ENCODE measurements at places on chromosomes 1 and 21. TPM values are rescaled to one million over a fixed set of nuclear protein-coding genes. Genes with fewer than 3 reads are reported as not detected.

- peak; percentile 94 for DNase-seq
Observed at GRCh38 chr1:51616903-51617708, at the start of gene OSBPL9. OSBPL9 (plus strand) TSS chr1:51617092; CDS start chr1:51617111, 19 bp downstream.

GRCh38 chr1:159197561-159198557, 6.8 kb upstream of the ACKR1 start:
- peak; percentile 69 for DNase-seq

- no peak for DNase-seq
Observed at GRCh38 chr1:205232127-205232820, 4.5 kb downstream of the TMCC2 start.

DNA sequence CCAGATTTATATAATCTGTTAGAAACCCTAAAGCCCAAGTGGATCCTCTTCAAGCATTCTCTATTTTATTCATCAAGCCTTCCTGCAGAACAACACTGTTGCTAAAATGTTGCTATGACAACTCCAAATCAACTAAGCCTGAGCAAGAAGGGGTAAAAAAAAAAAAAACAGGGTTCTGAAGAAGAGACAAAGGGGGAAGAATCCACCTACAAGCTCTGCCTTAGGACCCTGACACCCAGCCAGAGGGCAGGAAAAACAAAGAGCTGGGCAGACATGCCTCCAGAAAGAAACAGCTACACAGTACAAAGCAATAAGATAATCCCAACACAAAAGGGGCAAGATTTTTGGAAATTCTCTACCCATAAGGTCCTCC, 1.3 kb downstream of the USF1 start:
- DNase-seq: no peak

DNA sequence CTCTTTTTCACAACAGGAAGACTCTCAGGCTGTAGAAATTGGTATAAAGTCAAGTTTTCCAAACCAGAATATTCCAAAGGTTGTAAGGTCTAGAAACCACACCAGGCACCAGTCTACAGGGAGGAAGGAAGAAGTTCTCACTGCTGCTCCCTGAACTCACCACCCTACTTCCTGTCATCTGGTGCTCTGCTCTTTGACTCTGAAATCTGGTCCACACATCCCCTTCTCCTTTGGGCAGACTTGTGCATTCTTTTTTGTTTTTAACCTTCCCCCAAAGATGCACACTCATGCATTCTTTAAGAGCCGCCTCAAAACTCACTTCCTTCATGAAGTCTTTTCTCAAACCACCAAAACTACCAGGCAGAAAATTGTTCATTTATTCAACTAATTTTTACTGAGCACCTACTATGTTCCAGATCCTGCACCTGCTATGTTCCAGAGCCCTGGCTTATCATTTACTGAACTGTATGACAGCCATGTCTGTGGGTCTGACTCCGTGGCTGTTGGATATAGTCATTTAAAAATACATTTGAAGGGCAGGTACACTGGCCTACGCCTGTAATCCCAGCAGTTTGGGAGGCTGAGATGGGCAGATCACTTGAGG, 30.1 kb upstream of the EPS15 start:
- no peak for DNase-seq

- no peak for DNase-seq
Observed at GRCh38 chr1:235342039-235342438, 13.7 kb downstream of the GGPS1 start.

GRCh38 chr21:8991088-8991907, 1530.1 kb upstream of the TPTE start:
- DNase-seq: peak; percentile 97

Gene MASP2
- not detected for total RNA-seq

GRCh38 chr1:24874611-24875234, 55.4 kb downstream of the RUNX3 start:
- no peak for DNase-seq

Gene MANEAL
- total RNA-seq: 4.4 TPM

GRCh38 chr1:6351480-6352137, 42.0 kb downstream of the ACOT7 start:
- peak; percentile 52 for DNase-seq

GRCh38 chr1:111045033-111045722, 81.5 kb upstream of the LRIF1 start:
- no peak for DNase-seq

- peak; percentile 72 for DNase-seq
Observed at GRCh38 chr1:67685558-67686266, 711 bp downstream of the GADD45A start.

Gene BCAS2
- 123 TPM for total RNA-seq

DNA sequence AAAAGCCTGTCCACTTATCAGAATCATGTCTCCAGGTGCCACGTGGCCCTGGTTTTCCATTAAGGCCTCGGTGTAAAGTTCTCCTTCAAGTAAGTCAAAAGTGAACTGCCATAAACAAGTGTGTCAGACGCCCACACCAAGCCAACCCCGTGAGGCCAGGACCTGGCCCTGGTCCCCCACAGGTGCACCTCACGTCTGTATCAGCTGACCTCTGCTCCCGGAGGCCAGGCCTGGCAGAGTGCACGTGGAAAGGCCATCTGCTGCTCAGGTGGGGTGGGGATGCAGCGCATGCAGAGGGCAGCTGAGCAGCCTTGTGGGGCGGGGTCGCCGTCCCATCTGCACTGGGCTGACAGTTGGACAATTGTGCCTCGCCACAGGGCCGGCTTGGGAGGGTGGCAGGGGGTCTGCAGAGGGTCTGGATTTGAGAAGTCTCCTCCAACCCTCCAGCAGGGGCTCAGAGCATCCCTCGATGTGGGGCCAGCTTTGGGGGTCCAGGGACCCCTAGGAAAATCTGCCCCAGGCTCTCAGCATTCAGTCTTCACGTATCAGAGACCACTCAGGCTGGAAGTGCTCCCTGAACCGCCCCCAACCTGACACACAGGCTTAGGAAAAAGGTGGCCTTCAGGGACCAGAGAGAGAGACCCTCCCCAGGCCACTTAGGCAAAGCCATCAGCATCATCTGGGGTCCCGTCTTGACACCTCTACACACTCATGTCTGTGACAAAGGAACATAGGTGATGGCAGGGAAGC, 3.0 kb downstream of the SLC19A1 start:
- DNase-seq: no peak

DNA sequence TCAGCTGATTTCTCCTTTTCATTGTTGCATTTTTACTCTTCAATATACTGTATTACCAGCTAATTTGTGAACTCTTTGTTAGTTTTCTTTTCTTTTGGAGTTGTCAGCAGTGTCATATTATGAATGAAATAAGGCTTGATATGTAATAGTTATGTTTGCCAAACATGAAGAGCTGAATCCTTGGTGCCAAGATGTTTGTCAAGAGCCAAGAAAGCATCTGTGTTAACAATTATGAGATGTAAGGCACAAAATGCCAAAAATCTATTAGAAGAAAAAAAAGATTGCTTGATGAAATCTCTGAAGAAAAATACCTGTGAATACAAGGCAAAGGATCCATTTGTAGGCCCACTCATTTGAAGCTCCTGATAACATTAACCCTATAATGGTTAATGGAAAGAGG, 48.4 kb upstream of the RNPC3 start:
- no peak for DNase-seq

Gene CHI3L1
- total RNA-seq: not detected

- no peak for DNase-seq
Observed at GRCh38 chr1:156803086-156803851, 13.4 kb downstream of the SH2D2A start.

Gene SPATA6
- 2.6 TPM for total RNA-seq

- DNase-seq: no peak
Observed at GRCh38 chr1:39427374-39427773, 64.1 kb upstream of the BMP8A start.

Gene RAB7B
- total RNA-seq: 2.7 TPM

GRCh38 chr1:192587386-192588266, 12.1 kb downstream of the RGS1 start:
- DNase-seq: no peak

DNA sequence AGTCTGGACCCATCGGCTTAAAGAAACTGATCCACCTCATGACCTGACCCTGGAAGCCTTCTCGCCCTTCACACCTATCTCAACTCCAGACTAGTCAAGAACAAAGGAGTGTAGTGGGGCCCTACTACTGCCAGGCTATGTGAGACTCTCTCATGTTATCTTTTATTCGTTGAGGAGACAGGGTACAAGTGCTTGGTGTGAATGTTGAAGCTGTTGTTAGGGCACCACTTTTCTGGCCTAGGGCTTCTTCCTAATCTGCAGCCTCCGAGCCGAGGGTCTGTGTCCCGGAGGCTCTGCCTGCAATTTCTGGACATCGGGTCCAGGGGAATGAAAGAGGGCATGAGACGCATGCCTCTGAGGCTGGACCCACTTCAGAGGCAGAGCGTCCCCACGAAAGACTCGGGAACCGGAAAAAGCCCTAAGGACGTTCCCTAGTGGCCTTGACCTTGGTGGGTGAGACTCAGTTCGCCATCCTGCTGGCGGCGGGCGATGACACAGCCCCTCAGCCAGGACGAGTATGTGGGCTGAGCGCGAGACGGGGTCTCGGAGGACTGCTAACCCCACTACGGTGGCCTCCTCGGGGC, 671 bp downstream of the DNAJC11 start:
- peak; percentile 15 for DNase-seq

DNA sequence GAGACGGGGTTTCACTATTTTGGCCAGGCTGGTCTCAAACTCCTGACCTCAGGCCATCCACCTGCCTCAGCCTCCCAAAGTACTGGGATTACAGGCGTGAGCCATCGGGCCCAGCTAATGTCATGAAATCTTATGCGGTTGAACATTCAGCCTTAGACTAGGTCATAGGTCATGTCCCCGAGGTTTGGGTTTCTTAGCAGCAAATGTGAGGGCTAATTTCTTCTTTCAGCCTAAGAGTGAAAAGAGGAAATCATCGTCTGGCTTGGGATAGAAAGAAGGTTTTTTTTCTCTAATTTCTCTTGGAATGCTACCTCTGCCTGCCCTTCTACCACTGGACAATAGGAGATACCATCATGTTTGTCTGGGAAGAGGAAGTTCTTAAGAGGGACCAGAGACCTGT, 18.0 kb upstream of the PIK3CD start:
- no peak for DNase-seq

Gene NPHS2
- total RNA-seq: not detected

- peak; percentile 15 for DNase-seq
Observed at GRCh38 chr21:20647607-20648006, 350.6 kb upstream of the NCAM2 start.

DNA sequence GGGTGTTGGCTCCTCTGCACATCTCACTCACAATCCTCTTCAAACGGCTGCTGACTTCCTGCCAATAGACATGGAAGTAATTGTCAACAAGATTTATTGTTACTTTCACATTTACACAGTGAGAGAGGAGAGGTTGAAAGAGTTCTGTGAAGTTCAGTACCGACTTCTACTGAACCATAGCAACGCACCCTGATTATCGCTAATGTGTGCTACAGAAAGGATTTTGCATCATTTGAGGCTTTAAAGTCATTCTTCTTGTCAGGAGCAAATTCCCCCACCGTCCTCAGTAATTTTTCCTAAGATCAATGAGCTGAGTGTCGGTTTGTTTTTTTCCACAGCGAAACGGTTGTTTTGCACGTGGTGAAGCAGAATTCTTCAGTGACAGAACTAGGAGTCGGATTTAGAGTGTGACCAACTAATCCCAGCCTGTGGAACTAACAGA, 361.0 kb downstream of the ADGRL2 start:
- peak; percentile 23 for DNase-seq

- DNase-seq: no peak
Observed at GRCh38 chr1:5253036-5253435, 598.6 kb downstream of the AJAP1 start.

Gene TNFRSF18
- total RNA-seq: 1.9 TPM

DNA sequence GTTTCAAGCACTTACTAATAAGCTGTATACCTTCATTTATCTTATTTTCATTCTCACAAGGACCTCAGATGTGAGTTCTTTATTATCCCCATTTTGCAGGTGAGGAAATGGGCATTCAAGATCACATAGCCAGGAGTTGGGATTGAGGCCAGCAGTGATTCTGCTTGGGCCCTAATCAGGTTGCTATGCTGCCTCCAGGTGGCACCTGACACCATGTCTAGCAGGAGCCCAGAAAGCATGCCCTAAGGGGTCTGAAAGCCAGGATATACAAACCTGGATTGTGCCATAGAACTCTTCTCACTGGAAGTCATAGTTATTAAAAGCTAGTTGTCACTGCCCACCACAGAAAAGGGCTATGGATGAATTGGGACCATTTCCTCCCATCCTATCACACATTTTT, 61.1 kb downstream of the FYB2 start:
- DNase-seq: peak; percentile 37
